ENCODE measurements at places on chromosomes 12 and 14. TPM values are rescaled to one million over a fixed set of nuclear protein-coding genes. Genes with fewer than 3 reads are reported as not detected.

Gene OSBPL8
- 114 TPM for total RNA-seq

Gene LUM
- 496 TPM for total RNA-seq

Gene HIP1R
- 16.2 TPM for total RNA-seq

Gene LRP1
- 384 TPM for total RNA-seq

Gene SUOX
- 13.1 TPM for total RNA-seq

Gene GPR84
- not detected for total RNA-seq

Gene P3H3
- 72.0 TPM for total RNA-seq

Gene CLEC4D
- total RNA-seq: not detected

Gene TAC3
- total RNA-seq: not detected

Gene PLBD1
- 0.95 TPM for total RNA-seq

Gene FLVCR2
- 0.60 TPM for total RNA-seq

Gene PLD4
- total RNA-seq: 0.09 TPM

Gene CACNA1C
- total RNA-seq: 10.1 TPM

Gene SLC7A7
- total RNA-seq: 2.5 TPM

Gene TAS2R19
- 3.9 TPM for total RNA-seq

Gene ANO4
- 0.94 TPM for total RNA-seq

Gene RECQL
- 58.0 TPM for total RNA-seq

Gene WSCD2
- total RNA-seq: not detected

Gene TSPAN11
- total RNA-seq: 0.32 TPM

Gene ASCL1
- total RNA-seq: not detected

Gene HIGD1C
- not detected for total RNA-seq

Gene CCDC38
- total RNA-seq: not detected

Gene ASIC1
- total RNA-seq: 3.7 TPM

Data from bronchial smooth muscle cell (primary cell).